ENCODE measurements at places on chromosomes 7 and 10.

- DNase-seq, result no peak
Observed at GRCh38 chr7:73688288-73688687, 4.9 kb downstream of the BUD23 start.

- no peak for DNase-seq
Observed at GRCh38 chr7:52565974-52566373, 469.5 kb upstream of the POM121L12 start.

GRCh38 chr10:127873901-127874470, 18.8 kb downstream of the CLRN3 start:
- DNase-seq, result no peak

GRCh38 chr10:125231116-125231812, 70.9 kb upstream of the CTBP2 start:
- DNase-seq, result no peak

- DNase-seq, result no peak
Observed at GRCh38 chr7:52799817-52800216, 235.6 kb upstream of the POM121L12 start.

DNA sequence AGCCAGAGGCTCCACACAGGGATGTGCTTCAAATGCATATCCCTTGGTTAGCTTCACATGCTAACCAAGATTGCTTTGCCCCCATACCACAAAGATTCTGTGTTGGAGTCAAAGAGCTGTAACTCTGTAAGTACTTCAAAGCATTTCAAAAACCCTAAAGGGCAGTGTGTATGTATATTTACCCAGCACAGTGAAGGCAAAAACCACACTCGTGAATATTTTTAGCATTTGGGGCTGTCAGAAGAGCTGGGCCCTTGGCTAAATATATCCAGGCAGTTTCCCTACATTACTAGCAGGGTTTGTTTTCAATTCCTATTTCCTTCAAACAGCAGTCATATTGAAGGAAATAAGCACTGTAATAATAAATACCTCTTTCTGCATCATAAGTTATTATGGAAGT, 84.2 kb upstream of the STEAP1B start:
- DNase-seq, result no peak

- DNase-seq, result no peak
Observed at GRCh38 chr10:91944880-91945630, 21.5 kb downstream of the BTAF1 start.

DNA sequence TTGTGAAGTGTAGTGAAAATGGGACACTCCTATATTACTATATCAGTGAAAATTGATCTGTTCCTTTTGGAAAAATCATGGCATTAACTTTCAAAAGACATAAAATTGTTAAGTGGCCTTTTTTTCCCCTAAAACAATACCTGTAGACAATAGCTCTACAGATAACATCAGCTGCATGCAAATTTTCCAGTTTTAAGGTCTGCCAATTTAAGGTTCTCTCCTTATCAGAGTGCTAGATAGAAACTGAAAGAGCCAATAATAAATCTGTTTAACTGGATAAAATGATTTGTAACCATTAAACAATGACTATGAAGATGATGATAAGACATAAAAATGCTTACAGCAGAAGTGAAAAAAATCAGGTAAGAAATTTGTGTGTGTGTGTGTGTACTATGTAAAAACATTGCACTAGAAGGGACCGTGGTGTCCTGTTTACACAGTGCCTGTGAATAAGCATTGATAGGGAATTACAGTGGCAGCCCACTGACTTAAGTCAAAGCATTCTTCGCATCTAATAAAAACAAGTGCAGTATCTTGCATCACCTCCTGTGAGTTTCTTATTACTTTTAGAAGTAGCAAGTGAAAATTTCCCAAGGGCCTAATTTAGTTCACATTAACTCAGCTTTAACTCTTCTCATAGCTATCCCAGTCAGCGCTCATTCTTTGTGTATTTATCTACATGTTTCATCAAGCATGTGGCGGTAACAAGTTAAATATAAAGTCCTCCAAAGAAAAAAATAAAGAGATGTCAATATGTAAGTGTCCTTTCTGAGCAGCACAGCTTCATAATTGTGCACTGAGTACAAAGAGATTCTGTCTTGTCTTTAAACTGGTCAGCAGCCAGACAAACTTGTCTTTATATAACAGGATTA, 261.9 kb downstream of the ARL4A start:
- DNase-seq, result no peak

- DNase-seq, result no peak
Observed at GRCh38 chr10:34045571-34046190, 711.2 kb upstream of the NRP1 start.

DNA sequence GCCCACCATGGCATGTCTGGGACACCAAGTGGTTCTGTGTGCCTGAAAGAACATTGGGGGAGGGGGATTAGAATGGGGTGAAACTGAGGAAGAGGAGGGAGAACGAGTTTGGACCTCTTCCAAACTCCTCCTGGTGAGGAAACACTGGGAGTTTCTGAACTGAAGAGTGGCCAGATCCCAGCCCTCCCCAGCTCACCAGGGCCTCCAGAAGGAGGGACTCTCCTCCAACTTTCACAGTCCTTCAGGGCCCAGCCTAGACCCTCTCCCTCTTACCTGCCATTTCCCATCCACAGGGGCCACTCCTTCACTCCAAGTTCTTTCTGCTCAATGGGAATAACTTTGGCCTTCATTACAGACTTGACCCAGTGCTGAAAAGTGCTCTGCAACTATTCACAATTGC, 132.0 kb upstream of the FOXK1 start:
- DNase-seq, result no peak

DNA sequence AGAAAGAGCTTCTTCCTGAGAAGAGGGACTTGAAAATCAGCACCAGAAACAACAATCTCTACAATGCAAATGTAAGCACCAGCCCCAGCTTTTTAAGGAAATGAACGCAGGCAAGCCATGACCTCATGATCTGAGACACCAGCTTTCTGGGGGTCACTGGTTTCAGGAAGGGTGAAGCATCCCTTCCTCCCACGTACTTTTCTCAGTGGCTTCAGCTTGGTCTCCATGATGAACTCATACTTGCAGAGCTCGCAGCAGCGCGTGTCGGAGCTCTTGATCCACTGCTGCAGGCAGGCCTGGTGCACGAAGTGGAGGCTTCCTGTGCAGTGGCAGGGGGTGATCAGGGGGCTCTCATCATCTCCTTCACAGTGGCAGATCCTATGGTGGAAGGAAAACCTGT, 87.0 kb downstream of the ALOX5 start:
- DNase-seq, result no peak

DNA sequence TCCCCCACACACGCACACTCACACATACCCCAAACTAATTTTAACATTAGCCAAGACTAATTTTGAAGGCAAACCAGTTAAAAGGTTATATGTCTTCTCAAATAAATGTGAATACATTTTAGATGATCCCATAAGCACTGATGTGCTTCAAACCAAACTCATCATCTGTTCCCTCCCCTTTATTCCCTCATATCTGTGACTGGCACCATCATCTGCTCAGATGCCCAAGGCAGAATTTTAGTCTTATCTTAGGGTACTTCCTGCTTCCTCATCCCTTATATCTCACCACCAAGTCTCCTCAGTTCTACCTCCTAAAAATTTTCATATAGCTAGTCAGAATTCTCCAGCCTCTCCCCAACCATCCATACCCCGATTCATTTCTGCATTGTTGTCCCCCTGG, 80.4 kb downstream of the UPF2 start:
- no peak for DNase-seq

DNA sequence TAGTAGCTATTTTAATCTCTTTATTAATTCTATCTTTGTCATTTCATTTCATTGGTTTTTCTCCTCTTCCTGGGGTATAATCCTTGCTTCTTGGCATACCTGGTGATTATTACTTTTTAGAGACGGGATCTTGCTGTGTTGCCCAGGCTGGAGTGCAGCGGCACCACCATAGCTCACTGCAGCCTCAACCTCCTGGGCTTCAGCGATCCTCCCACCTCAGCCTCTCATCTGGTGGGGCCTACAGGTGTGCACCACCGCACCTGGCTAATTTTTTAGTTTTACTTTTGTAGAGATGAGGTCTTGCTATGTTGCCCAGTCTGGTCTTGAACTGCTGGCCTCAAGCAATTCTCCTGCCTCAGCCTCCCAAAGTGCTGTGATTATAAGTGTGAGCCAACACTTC, 22.0 kb upstream of the OCM2 start:
- DNase-seq, result no peak

DNA sequence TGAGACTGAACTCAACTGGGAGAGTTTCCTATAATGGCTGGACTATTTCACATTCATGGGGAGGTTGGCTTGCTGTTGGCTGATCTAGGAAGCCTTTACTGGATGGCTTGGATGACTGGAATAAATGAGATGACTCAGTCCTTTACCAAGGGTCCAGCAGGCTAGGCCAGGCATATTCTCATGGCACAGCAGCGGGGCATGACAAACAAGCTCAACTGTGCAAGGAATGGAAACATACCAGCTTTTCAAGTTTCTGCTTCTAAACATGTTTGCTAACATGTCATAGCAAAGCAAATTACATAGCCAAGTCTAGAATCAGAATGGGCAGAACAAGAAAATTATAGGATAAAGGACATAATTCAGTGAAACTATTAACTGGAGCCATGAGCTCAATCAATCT, 46.8 kb upstream of the CRTAC1 start:
- DNase-seq, result no peak
